ENCODE measurements at places on chromosomes 4 and X.
A peak's percentile ranks its signal among the peaks of the same experiment; 100 is the strongest.

GRCh38 chr4:171342646-171343045 lies 470.6 kb upstream of the GALNTL6 start:
- DNase-seq: no peak

DNA sequence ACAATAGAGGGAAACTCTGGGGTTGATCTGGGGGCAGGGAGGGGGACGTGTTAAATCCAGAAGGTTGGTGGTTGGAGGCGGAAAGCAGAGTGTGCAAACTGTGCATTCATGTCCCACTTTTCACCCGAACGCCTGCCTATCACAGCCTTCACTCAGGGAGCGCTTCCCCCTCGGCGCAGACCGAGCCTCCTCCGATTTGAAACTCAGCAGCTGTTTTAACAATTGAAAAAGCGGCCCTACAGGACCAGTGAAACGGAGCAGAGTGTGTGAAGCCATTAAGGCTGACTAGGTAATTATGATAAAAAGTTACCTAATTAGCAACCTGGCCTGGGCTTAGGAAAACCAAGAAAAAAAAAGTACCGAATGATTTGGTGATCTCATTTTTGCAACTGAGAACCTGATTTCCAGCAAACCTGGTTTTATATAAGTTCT lies 685 bp upstream of the NDNF start:
- DNase-seq: no peak

DNA sequence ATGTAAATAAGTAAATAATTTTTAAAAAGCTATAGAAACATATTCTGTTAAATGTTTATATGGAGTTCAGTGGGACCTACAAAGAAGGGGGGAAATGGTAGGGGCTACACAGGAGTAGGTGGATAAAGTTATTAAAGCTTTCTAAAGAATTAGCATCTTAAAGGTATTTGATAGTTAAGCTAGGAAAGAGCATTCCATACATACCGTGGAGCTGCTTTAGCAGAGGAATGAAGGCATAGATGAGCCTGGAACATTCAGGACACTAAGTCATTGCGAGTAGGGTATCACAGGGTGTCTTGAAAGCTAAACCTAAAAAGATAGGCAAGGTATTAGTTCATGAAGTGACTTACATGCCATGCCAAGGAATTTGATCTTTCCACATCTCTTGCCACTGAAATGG lies 60.4 kb downstream of the SLC10A6 start:
- no peak for DNase-seq

DNA sequence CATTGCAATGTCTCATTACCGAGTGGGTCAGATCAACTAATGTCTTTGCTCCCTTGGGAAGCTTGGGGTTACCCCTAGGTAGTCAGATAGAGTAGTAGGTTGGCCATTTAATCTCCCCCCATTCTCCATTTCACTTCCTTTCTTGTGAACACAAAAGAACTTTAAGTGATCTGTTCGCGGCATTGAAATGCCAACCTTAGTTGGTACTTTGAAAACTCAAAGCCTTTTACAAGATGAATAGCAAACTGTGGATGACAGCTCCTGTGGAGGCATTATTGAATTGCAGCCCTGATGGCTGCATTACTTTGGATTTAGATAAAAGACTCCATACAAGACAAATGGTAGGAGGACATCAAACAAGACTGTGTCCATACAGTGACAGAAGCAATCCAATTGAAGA lies 469.1 kb downstream of the GBA3 start:
- no peak for DNase-seq

DNA sequence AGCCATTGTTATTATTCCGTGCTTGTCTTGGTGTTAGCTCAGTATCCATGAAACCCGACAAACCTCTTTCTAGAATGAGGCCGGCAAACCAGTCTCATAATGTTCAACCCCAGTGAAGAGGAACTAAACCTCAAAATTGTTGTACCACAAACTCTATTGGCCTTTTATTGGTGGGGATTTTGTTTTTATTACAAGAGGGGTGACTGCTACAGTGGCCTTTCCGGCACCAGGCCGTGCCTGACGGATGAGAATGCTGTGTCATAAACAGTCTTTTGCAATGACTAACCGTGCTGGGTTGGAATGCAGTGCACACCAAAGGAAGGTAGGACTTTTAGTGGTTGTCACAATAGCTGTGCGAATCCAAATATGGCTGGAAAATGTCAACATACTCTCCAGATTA lies 60.8 kb downstream of the SHROOM2 start:
- DNase-seq: no peak

- DNase-seq: no peak
These were observed 3.3 kb downstream of the TMEM47 start for GRCh38 chrX:34653811-34654210.

DNA sequence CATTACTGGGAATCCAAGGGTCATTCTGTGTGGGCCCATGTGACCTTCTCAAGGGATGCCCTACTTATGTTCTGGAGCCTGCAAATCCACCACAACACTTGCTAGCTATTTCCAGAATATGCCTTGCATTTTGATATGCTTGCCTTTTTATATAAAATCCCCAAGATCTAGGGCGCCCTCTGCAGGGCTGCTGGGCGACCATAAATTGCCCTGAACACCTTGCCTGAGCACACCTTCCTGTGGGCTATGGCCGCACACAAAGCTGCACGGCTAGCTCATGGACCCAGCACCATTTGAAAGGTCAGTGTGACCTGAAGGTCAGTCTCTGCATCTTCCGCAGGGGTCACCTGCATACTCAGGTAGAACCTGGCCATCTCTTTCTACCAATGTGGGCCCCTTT lies 311.7 kb downstream of the NLGN4X start:
- no peak for DNase-seq

- DNase-seq: peak; percentile 31
These were observed 367.0 kb downstream of the BCOR start for GRCh38 chrX:39730662-39731329.

GRCh38 chrX:105302246-105302645 lies 81.8 kb upstream of the TEX13A start:
- no peak for DNase-seq

DNA sequence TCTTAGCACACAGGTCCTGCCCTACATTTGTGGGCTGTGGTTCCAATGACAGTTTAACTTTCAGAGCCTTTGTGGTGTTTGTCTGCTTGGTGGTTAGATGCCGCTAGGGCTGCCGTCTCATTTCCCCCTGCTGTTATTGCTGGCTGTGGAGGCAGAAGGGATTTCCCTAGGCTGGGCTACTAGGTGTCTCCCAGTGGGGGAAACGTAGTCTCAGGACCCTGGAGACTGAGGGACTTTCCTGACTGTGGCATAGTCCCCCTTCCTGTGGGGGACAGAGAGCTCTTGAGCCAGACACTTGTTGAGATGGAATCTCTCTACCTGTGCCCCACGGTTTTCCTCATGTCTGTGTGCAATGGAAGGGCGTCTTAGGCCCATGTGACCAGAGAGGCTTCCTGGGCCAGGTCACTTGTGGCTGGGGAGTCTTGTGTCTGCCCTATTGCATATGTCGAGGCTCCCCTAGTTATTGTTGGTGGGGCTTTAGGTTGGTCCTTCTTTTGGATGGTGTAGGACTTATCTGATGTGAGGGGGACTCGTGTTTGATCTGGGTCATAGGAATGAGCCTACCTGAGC lies 68.2 kb downstream of the ARHGAP10 start:
- DNase-seq: peak; percentile 69

GRCh38 chrX:68761086-68761485 lies 67.7 kb upstream of the EFNB1 start:
- DNase-seq: no peak

- DNase-seq: no peak
These were observed 158.9 kb downstream of the KDM6A start for GRCh38 chrX:45031830-45032378.

DNA sequence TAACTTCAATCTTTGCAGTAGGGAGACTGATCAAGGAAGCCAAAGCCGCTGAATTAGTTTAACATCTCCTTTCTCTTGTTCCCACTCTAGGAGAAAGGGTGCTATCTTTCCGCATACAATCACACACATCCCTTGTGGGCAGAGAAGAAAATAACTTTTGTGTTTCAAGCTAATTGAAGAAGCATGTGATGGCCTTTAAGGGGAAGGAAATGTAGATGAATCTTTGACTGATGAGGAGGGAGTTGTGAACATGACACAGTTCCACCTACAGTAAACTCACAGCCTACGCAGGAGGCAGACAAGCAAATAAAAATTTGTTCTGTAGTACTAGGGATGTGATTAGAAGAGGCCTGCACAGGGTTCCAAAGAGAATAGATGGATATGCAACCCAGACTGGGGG lies 14.7 kb upstream of the SPATA4 start:
- DNase-seq: no peak

DNA sequence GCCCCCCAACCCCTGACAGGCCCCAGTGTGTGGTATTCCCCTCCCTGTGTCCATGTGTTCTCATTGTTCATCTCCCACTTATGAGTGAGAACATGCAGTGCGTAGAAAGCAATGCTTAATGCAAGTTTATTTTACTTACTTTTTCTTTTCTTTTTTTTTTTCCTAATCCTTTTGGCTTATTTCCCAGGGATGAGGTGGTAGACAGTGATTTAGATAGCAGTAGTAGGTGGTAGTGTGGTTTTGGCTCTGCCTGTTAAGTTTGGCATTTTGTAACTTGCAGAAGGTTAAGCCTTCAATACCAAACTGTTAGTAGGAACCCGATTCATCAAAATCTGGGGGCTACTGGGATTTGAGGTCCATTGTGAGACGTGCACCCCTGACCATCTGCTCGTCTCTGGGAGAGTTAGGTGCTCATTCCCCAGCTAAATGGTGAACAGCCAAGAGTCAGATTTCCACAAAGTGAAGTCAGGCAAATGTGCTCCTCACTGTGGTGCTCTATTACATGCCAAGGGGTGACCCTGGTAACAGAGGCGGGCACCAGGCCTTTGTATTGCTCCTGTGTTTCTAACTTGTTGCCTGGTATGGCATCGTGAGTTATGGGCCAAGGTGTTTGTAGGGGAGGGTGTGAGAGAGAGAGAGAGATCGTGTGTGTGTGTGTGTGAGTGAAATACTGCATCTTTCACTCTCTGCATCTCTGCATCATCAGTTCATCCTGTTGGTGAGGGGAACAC lies 70.3 kb downstream of the PHOX2B start:
- no peak for DNase-seq

DNA sequence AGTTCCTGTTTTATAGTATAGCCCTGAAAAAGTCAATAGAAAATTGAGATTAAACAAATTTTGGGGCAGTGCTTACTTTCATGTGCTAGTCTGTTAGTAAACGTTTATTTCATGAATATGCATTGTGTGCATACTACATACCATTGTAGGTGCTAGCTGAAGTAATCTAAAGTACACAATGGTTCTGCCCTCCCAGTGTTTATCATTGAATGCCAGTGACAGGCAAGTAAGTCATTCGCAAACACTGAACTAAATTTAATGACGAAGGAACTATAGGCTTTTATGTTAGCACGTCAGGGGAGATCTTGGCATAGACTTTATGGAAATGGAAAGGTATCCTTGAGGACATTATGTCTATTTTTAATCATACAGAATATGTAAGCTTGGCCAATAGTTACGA lies 426.9 kb upstream of the EPHA5 start:
- DNase-seq: no peak

- no peak for DNase-seq
These were observed 529.9 kb downstream of the MID1IP1 start for GRCh38 chrX:39331082-39331704.

DNA sequence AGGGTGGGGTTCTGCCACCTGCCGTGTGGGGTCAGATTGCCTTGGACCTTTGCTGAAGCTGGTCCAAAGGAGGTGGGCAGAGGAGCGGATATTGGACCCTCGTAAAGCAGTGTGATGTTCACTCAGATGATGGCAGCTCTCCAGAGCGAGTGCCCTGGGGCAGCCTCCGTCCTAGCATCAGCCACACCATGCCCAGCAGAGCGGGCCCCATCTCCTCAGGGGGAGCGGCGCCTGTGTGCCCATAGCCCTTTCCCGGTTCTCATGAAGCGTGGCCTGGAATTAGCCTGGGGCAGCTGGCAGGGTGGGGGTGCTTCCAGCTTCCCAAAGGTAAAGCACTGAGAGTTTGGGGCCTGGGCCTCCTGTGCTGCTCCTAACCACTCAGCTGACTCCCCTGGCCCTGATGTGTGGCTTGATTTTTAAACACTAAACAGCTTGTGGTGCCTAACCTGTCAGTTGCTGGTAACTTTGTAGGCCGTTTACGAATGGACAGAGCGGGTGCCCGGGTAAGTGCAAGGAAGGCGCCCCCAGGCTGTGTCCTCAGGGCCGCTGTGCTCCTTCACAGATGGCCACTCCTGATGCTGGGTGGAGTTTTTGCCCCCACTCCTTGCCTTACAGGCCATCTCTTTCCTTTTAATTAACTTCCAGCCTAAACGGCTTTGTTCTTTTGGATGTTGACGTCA lies 36.0 kb downstream of the NOP14 start:
- DNase-seq: no peak

DNA sequence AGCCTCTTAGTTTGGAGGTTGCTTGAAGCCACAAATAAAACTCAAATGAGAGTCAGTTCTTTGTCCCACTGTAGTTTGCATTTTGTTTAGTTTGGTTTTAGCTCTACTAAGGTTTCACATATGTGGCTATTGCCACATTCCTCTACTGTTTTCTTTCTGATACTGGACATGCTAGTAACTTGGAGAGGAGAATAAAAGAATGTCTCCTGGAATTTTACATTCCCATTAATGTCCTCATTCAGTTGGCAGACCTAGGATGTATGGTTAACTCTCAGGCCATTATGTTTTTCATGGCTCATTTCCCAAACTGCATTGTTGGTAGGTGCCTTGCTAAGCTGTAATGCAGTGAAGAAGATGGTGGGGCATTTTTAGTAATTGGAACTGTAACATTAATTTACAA lies 29.9 kb downstream of the UPRT start:
- no peak for DNase-seq
